ENCODE measurements at places on chromosomes 7 and 10.

- DNase-seq: no peak
These were observed 9.3 kb upstream of the MYL7 start for GRCh38 chr7:44150466-44150832.

GRCh38 chr10:103895411-103896186, 22.4 kb downstream of the STN1 start:
- DNase-seq: no peak

- DNase-seq: no peak
These were observed 40.9 kb downstream of the PPIF start for GRCh38 chr10:79387974-79388850.

GRCh38 chr10:132104062-132104461, 38.3 kb downstream of the JAKMIP3 start:
- DNase-seq: no peak

- no peak for DNase-seq
These were observed 3.7 kb downstream of the TRAPPC14 start for GRCh38 chr7:100154651-100155491.

GRCh38 chr10:55374917-55375316, 573.9 kb upstream of the PCDH15 start:
- DNase-seq: no peak

Data from HEK293T (cell line).